ENCODE measurements at places on chromosomes 5 and 9. TPM values are rescaled to one million over a fixed set of nuclear protein-coding genes. Genes with fewer than 3 reads are reported as not detected.
A peak's percentile ranks its signal among the peaks of the same experiment; 100 is the strongest.

RALGPS1 gene
- total RNA-seq: 23.8 TPM

ALDH1A1 gene
- not detected for total RNA-seq

NFIB gene
- 1.5 TPM for total RNA-seq

PCDHGA11 gene
- total RNA-seq: 12.5 TPM

AIF1L gene
- 16.7 TPM for total RNA-seq

- peak overlapping the region; percentile 75 for H3K4me3 ChIP-seq
- DNase-seq: no peak
- peak overlapping the region; percentile 80 for H3K27ac ChIP-seq
These were observed 5.2 kb downstream of the HAPLN1 start for GRCh38 chr5:83715236-83716065.

- DNase-seq: peak; percentile 79
- no peaks in the 10 kb centered on the region for H3K4me1 ChIP-seq
- H3K4me3 ChIP-seq: no peak overlapping the region
These were observed 20.4 kb upstream of the ZNF354B start for GRCh38 chr5:178839319-178839704.

DNA sequence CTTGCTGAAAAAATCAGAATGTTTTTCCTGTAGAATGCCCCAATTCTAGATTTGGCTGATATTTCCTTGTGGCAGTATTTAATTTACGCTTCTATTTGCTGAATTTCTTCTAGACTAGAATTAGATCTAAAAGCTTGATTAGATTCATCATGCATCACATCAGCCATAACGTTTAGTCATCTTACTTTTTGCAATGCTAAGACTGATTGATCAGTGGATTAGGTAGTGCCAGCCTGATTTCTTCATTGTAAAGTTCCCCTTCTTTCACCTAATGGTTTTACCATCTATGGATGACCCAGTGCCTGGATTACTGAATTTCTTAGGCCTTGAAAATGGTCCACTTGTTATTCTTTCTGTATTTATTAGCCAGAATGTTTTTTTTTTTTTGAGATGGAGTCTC, 83.9 kb downstream of the PBX3 start:
- no peak overlapping the region for H3K4me3 ChIP-seq
- no peak for DNase-seq
- peaks cover 4% of the 10 kb centered on the region for H3K4me1 ChIP-seq
- no peak overlapping the region for H3K27ac ChIP-seq
- no peaks in the 10 kb centered on the region for H3K27me3 ChIP-seq

GRCh38 chr5:110840347-110840960, 101.6 kb downstream of the SLC25A46 start:
- DNase-seq: no peak
- H3K27me3 ChIP-seq: no peaks in the 10 kb centered on the region
- no peak overlapping the region for H3K4me3 ChIP-seq
- H3K4me1 ChIP-seq: no peaks in the 10 kb centered on the region

DNA sequence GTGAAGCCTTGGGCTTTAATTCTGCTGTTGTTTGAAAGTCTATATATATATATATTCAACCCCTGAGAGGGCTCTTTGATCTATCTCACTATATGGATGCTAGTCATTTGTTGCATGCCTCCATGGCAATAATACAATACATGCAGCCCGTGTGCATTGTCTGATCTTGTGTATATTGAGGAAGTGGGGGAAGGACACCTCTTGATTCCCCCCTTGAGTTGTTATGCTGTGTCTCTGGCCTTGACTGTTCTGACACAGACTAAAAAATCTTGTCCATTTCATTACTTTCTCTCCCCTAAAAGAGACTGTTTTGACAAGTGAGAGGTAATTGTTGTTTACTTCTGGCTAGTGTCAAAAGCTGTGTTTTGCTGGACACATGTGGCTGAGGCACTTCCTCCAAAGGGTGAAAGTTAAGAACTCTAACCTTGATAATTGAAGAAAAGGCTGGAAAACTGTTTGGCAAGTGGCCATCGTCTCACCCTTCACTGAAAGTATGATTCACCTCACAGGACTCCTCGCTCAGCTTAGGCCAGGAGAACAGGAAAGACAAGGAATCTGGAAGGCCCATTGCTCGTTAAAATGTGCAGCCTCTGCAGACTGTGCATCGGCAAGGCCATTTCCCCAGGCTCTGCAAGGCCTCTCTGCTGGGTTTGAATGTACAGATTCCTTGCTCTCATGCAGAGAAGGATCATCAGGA, 304.0 kb downstream of the PRELID2 start:
- no peaks in the 10 kb centered on the region for H3K36me3 ChIP-seq
- H3K27ac ChIP-seq: no peak overlapping the region
- DNase-seq: no peak
- no peak overlapping the region for H3K4me3 ChIP-seq
- H3K27me3 ChIP-seq: no peaks in the 10 kb centered on the region

DNA sequence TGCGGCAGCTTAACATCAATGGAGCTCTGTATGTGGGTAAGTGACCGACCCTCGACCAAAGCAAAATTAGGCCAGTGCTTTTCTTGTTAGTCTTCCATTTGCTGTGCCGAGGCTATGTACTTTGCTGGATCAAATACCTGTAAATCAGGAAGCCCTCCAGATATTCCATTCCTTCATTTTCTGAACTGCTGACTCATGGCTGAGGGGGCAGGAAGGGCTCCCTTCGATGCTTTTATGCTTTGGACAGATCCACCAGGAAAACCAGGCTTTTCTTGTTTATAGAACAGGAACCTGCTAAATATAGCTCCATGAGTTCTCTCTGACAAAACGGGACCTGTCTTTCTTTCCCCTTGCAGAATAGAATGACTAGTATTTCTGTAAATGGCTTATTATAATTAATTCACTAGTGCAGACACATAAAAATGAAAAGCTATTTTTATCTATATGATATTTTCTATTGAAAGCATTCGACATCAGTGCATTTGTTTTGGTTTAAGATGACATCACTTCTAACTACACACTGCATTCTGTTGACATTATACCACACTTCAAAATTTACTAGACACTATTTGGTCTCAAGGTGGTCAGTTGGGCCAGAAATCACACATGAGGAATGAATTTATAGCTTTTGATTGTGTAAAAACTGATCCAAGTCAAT, 93.3 kb downstream of the LIFR start:
- no peak overlapping the region for H3K4me3 ChIP-seq
- H3K4me1 ChIP-seq: no peaks in the 10 kb centered on the region
- H3K27me3 ChIP-seq: no peaks in the 10 kb centered on the region
- no peaks in the 10 kb centered on the region for H3K36me3 ChIP-seq
- no peak overlapping the region for H3K27ac ChIP-seq

DNA sequence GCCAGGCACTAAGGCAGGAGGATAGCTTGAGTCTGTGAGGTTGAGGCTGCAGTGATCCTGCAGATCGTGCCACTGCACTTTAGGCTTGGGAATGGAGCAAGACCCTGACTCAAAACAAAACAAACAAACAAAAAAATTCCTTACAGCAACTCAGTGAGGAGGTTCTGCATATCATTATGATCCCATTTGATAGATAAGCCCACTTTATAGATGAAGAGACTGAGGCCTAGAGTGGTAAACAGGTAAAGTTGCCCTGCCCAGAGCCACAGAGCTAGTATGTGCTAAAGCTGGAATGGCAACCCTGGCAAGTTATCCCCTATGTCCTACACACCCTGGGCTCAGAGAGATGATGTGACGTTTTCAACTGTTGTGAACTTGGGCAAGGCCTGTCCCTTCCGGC, 7.2 kb downstream of the AIF1L start:
- no peaks in the 10 kb centered on the region for H3K36me3 ChIP-seq
- H3K4me1 ChIP-seq: peaks cover 2% of the 10 kb centered on the region
- H3K27ac ChIP-seq: no peak overlapping the region
- no peak overlapping the region for H3K4me3 ChIP-seq
- H3K27me3 ChIP-seq: peaks cover 2% of the 10 kb centered on the region
- no peak for DNase-seq

DNA sequence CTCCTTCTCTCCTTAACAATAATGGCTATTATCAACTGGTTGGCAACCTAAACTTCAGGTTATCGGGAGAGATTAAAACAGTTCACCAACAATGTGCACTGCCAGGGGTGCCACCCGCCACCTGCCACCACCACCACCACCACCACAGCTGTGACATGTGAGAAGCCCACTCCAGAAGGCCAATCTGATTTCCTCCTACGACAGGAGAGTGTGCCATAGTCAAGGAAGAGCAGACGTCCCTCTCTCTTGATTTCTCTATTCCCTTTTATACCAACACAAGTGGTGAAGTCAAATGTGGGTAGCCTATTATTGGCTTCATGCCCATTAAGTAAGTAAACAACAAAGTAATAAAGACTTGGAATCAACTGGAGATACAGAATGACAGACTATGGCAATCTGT, 22.4 kb downstream of the GNAQ start:
- H3K27ac ChIP-seq: no peak overlapping the region
- DNase-seq: no peak
- no peaks in the 10 kb centered on the region for H3K36me3 ChIP-seq

DNA sequence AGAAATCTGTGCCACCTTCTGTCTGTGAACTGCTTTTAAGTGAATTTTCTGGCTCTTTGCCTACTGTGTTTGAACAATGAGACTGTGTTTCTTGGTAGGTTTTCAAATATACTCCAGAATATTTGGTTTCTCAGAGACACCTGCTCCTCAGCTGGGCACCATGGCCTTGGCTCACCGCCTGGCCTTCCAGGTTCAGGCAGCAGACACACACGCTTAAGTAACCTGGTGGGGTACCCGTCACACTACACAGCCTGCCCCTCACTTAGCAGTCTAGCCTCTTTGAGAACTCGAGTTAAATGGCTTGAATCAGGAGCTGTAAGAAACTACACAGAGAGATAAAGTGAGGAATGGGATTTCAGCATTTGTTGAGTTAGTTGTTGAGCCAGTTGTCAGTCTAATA, 530.5 kb downstream of the MTRR start:
- no peak for DNase-seq
- H3K27ac ChIP-seq: no peak overlapping the region
- no peaks in the 10 kb centered on the region for H3K27me3 ChIP-seq
- H3K36me3 ChIP-seq: no peaks in the 10 kb centered on the region
- no peak overlapping the region for H3K4me3 ChIP-seq

DNA sequence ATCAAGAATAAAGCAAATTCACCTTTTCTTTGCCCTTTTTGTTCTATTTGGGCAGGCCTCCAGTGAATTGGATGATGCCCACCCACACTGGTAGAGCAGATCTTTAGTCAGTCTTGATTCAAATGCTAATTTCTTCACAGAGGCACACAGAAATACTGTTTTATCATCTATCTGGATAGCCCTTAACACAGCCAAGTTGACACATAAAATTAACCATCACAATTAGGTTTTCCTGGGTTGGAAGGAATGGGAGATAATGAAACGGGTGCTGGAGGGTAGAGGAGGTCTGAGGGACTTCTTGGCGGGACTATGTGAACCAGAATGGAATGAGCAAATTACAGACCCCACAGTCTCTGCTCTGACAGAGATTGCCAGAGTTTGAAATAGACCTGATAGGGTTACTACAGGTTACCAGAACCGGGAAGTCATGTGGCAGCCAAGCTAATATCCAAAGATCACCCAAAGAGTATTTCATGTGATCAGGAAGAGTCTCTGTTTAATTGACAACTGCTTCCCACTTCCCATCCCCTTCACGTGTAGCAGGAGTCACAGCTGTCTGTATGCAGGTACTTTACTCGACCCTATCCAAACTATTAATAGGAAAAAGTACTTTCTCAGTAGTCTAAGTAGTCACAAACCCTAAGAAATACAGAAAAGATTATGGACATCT, 20.0 kb upstream of the TMEM161B start:
- no peaks in the 10 kb centered on the region for H3K27me3 ChIP-seq
- no peak overlapping the region for H3K4me3 ChIP-seq
- H3K36me3 ChIP-seq: no peaks in the 10 kb centered on the region

Measured in glutamatergic neuron (in vitro differentiated cells).